ENCODE measurements at places on chromosomes 5 and 9.

- H3K4me1 ChIP-seq, result no peaks in the 10 kb centered on the region
- no peaks in the 10 kb centered on the region for H3K36me3 ChIP-seq
- no peak overlapping the region for H3K27ac ChIP-seq
- no peaks in the 10 kb centered on the region for H3K27me3 ChIP-seq
Observed at GRCh38 chr5:123916345-123917121, 404.6 kb downstream of the CSNK1G3 start.

GRCh38 chr9:118961857-118962256 is 407.4 kb downstream of the BRINP1 start:
- no peak for DNase-seq
- H3K27ac ChIP-seq, result no peak overlapping the region
- H3K4me3 ChIP-seq, result no peak overlapping the region
- no peaks in the 10 kb centered on the region for H3K36me3 ChIP-seq
- no peaks in the 10 kb centered on the region for H3K4me1 ChIP-seq
- H3K27me3 ChIP-seq, result no peaks in the 10 kb centered on the region

GRCh38 chr5:2531318-2531717 is 220.2 kb downstream of the IRX2 start:
- no peaks in the 10 kb centered on the region for H3K4me1 ChIP-seq
- no peak overlapping the region for H3K4me3 ChIP-seq
- H3K36me3 ChIP-seq, result no peaks in the 10 kb centered on the region
- DNase-seq, result no peak

- H3K36me3 ChIP-seq, result peaks cover 11% of the 10 kb centered on the region
- no peak overlapping the region for H3K4me3 ChIP-seq
- H3K27me3 ChIP-seq, result no peaks in the 10 kb centered on the region
- no peak overlapping the region for H3K27ac ChIP-seq
- peaks cover 23% of the 10 kb centered on the region for H3K4me1 ChIP-seq
Observed at GRCh38 chr9:137674307-137674975, 55.6 kb downstream of the EHMT1 start.

- no peak overlapping the region for H3K27ac ChIP-seq
- DNase-seq, result no peak
Observed at GRCh38 chr5:133952729-133953567, 15.5 kb downstream of the C5orf15 start.

Data from CD4-positive, alpha-beta T cell (primary cell).